HT-29 (cell line): ENCODE measurements at places on chromosomes 6 and 20.

DNA sequence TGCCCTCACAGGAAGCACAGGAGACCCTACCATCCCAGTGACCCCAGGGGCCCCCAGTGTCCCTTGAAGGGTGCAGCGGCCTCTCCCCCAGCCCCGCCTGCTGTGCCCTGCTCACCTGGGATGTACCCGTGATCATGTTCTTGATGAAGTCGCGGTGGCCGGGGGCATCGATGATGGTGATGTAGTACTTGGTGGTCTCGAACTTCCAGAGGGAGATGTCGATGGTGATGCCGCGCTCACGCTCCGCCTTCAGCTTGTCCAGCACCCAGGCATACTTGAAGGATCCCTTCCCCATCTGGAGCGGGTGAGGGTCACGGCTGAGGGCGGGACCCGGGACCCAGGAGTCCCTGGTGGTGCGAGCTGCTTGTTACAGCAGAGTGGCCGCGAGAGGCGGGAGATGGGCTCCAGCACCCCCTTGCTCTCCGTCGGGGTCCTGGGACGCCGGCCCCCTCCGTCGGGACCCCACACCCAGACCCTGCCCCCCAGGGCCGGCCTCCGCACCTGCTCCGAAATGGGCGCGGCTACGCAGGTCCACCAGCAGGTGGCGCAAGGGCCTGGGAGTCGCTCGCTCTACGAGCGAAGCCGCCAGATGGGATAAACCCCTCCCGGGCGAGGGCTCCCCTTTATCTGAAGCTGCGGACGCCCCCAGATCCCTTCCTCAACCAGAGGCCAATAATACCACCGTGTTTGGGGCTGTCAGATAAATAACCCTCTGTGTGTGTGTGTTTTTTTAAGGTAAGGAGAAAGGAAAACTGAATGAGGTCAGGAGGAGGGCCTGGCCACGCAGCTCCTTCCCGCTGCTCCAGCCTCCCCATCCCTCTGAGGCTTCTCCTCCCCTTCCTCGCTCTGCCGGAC, 2.9 kb downstream of the EEF1A2 start:
- peak; percentile 83 for DNase-seq

DNA sequence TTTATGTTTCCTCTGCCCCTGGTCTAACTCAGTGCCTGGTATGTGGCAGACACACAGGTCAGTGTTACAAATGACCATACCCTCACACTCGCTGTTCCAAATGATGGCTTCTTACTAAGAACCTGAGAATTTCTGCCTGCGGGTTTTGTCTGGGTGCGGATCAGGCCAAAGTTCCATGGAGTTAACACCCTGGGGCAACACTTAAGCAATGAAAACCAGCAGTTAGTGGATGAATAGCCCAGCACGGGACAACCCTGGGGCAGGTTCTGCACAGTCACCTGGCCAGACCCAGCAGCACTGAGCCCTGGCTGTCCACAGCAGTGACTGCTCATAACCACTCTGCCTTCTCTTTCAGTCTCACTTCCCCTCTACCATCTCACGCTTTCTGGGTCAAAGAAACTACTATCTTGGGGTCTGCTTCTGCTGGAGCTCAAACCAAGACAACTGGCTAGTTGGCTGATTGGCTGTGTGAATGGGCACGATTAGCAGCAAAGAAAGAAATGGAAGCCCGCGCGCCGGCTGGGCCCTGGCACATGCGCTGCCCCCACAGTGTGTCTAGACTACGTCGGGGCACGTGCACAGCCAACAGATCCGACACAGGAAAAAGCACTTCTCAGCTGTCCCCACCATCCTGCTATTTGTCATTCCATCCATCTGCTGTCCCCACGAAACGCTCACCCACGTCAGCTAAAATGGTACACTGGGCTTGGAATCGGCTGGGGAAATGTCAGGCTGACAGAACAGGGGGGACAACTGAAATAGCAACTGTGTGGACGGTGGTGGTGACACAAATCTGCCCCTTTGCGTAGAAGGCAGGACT, 36.6 kb downstream of the MGME1 start:
- no peak for DNase-seq

DNA sequence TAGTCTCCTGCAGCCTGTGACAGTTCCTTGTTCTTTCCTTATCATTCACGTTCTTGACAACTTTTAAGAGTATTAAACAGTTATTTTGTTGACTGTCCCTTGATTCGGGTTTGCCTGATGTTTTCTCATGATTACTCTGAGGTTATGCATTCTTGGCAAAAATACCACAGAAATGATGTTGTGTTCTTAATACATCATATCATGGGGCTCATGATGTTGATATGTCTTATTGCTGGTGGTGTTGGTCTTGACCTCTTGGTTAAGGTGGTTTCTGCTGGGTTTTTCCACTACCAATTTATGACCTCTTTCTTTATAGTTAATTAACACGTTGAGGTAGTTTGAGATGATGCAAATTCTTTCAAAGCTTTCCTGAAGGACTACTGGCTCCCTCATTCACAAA, 59.1 kb downstream of the ZHX3 start:
- DNase-seq = no peak

DNA sequence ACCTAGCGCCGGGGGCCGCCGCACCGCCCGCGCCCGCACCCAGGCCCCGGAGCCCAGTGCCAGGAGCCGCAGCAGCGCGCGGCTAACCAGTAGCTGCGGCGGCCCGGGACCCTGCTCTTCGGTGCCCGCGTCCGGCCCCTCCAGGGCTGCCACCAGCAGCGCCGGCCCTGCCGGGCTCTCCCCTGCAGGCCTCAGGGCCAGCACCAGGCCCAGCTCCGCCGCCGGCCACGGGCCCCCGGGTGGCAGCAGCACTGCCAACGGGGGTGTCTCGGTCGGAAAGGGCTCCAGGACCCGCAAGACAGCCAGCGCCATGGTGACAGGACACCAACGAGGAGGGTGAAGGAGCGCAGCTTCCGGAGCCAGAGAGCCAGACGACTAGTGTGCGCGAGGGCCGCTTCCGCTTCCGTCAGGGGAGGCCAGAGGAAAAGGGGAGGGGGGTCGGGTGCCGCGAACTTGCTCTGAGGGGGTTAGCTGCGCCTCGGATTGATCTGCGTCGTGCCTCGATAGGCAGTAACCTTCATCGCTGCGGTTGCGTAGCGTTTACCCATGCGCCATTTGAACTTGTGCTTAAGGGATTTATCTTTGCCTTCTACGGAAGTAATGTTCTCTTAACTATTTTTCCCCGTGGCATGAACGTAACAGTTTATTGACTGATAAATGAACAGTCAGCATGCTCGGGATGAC, at the start of gene PEX6:
Gene PEX6 (minus strand): TSS at position 343 of the 684 bp plus-strand sequence. CDS start 31 bp downstream, at position 312.
- DNase-seq = peak; percentile 91

- no peak for DNase-seq
Measured at GRCh38 chr6:138484018-138484731, 15.1 kb downstream of the NHSL1 start.

DNA sequence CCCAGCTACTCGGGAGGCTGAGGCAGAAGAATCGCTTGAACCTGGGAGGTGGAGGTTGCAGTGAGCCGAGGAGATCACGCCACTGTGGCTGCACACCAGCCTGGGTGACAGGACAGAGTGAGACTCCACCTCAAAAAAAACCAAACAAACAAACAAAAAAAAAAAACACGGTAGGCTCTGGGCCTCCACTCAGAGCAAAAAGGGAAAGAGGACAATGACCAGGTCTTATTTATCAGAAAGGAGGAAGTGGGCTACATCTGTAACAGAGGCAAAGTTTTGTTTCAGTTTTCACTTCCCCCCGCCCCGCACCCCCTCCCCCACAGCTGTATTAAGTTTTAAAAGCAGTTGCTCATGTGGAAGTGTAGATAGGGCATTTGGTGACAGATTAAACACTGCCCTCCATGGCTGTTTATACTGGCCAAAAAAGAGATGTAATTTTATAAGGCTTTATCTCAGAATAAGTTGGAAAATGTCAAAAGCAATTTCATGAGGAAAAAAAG, 114.6 kb downstream of the RCAN2 start:
- DNase-seq = no peak

GRCh38 chr20:1264727-1265126, 1.4 kb upstream of the SNPH start:
- DNase-seq = no peak

GRCh38 chr6:108952776-108953486, 104.7 kb downstream of the ARMC2 start:
- DNase-seq = no peak

DNA sequence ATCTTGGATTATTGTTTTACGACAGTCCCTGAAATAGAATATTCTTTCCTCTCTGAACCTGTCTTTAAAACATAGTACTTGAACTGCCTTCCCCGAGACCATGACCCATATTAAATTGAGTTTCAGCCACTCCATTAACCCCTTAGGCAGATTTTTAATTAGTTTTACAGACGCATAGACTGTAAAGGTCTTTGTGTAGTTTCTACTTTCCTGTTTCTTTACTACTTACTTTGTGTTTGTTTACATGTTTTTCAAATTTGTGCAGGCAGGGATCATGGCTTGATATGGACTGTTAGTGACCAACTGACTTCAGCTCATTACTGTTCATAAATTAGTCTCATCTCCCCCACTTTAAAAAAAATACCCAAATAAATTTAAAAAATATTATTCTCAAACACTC, 53.8 kb downstream of the FYN start:
- DNase-seq = no peak

DNA sequence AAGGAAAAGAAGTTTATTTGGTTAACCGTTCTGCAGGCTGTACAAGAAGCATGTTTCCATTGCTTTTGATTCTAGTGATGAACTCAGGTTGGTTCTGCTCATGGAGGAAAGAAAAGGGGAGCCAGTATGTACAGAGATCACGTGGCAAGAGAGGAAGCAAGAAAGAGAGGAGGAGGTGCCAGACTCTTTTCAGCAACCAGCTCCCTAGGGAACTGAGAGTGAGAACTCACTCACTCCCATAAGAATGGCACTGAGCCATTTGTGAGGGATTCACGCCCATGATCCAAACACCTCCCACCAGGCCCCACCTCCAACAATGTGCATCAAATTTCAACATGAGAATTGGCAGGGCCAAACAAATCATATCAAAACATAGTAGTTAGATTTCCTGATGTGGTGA, 649.1 kb downstream of the EPM2A start:
- DNase-seq = no peak

DNA sequence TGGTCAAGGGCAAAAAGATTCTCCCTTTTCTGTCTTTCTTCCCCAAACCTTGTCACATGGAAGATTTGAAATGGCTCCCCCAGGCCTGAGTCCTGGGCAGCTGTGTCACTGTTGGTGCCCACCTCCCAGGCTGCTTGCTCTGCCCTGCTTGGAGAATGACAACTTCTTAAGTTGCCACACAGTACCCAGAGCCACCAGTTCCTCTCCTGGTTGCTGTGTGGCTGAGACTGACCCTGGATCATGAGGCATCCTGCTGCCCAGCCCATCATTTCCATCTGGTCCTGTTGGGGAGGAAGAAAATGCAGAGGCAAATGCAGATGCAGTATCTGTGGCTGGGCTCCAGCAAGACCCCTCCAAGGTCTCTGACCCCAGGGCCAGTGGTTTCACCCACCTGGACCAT, 113.7 kb downstream of the PHACTR3 start:
- no peak for DNase-seq

- DNase-seq = no peak
Measured at GRCh38 chr6:24761193-24761835, 13.4 kb upstream of the GMNN start.

DNA sequence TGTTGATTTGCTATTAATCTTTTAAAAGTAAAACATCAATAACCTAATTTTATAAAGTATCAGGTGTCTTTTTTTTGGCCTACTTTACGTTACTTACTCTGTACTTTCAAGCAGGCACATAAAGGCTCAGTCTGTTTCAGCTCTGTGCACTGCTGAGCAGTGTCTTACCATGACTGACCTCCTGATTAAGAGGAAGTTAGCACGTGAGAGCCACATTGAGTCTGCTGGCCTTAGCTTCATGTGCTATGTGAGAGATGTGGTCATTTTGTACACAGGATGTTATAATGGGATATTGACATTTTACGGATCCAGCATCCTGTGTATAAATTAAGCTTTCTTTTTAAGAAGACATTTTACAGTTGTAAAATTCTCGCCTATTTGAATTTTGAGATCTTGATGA, 31.9 kb downstream of the ARID1B start:
- DNase-seq = no peak

DNA sequence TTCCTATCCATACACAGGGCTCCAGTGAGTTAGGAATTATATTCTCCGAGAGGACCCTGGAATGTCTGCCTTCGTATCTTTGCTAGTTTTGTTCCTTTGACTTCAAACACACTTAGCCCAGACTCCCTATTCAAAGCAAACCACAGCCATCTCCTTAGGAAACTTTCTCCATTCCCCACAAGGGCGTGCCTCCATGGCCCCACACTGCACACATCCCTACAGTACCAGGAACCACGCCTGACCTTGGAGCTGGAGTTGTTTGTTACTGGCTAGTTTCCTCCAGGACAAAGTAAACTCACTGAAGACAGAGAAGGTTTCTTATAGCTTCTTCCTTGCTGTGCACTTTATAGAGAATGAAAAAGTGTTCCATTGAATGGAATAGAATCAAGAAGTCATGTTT, 412.8 kb upstream of the AGPAT4 start:
- DNase-seq = no peak

DNA sequence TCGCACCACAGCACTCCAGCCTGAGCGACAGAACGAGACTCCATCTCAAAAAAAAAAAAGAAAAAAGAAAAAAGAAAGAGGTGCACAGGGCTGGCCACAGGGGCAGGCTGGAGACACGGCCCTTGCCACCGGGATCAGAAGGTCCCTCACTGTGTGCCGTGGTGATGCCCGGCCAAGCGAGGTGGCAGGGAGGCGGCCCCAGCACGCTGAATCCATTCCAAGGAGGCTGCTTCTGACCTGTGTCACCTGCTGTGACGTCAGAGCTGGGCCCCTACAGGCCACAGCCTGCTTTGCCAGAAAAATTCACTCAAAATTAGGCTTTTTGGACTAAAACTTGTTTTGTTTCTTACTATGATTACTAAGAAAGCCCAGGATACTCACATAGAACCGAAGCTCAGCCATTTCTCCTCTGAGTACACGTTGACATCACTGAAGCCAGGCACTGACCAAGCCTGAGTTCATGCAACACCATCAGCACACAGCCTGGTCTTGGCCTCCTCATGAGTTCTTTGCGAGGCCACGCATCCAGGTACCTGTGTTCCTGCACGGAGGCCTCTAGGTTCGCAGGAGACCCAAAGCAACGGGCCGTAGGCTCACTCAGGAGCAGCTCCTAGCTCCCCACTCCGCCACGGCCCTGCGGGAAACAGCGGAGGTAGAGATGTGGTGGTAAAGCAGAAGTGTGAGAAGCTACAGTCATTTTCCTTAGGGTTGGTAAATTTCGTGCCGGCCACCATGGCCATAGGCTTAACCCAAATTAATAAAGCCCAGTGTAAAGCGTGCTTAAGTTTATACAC, 67.8 kb downstream of the THBS2 start:
- DNase-seq = no peak

DNA sequence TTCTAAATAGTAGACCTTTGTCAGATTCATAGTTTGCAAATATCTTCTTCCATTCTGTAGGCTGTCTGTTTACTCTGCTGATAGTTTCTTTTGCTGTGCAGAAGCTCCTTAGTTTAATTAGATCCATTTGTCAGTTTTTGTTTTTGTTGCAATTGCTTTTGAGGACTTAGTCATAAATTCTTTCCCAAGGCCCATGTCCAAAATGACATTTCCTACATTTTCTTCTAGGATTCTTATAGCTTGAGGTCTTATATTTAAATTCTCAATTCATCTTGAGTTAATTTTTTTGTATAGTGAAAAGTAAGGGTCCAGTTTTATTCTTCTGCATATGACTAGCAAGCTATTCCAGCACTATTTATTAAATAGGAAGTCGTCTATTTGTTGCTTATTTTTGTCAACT, 287.0 kb downstream of the PACRG start:
- DNase-seq = no peak
